ENCODE measurements at places on chromosomes 4 and X. TPM values are rescaled to one million over a fixed set of nuclear protein-coding genes. Genes with fewer than 3 reads are reported as not detected.

Gene IL15
- 7.6 TPM for total RNA-seq

Gene APEX2
- 5.6 TPM for total RNA-seq

Gene TMEM31
- not detected for total RNA-seq

Gene TSPAN7
- total RNA-seq: 0.39 TPM

Gene PASD1
- not detected for total RNA-seq

Gene FGB
- total RNA-seq: not detected

Gene ZNF81
- 8.4 TPM for total RNA-seq

Gene ADAM29
- total RNA-seq: not detected
